Tibial nerve (tissue), 4 donors: ENCODE measurements at places on chromosomes 16 and 17. TPM values are rescaled to one million over a fixed set of nuclear protein-coding genes. Genes with fewer than 3 reads are reported as not detected.
A peak's percentile ranks its signal among the peaks of the same experiment; 100 is the strongest.

KRT35 gene
- total RNA-seq, result not detected

GRCh38 chr17:79192503-79193351, 118.1 kb downstream of the ENGASE start:
- no peak for DNase-seq

DNA sequence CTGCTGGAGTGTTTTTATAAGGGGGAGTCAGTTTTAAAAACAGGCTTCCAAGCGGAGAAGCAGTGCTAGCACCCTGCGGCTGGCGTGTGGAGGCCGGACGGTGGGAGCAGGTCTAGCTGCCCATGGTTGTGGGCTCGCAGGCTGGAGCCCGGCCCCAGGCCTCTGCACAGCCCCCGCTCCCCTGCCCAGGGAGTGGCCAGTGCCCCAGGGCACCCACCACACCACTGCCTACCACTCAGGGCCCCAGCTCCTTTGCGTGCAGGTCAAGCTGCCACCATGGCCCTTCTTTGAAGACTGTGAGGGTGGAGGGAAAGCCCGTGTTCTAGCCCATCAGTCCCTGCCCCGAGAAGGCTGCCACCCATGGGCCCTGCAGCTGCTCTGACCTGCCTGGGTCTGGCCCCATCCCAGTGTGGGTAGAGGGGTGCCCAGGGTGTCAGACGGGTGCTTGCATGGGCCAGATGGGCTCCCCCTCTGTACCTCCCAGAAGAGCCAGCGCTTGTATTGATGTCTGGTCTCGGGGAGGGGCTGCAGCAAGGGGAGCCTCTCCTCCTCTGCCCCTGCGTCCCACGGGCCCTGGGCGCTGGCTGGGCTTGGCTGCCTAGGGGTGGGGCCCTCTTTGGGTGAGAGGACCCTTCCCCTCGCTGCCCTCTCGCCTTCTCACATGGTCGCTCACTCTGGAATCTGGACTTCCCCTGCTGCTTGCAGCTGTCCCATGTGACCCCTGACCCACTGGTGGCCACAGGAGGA, 1.5 kb upstream of the NUDT16L1 start:
- DNase-seq, result no peak

USP6 gene
- not detected for total RNA-seq

DNA sequence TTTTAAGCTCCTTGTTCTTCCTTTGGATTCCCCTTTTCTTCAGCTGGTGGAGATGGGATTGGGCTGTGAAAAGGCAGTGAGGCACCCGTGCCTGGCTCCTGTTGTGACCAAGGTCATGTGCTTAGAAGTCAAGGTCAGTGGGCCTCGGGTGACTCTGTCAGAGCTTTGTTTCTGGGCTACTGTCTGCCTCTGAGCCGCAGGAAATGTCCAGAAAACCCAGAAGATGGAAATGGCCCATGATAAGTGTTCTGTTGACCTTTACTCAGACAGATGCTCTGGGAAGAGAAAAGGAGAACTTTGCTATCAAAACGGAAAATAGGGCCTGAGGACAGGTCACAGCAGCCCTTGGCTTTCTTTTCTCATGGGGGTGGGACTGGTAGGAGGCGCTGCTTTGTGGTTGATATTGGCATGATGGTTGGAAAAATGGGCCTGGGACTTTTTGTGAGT, 2.9 kb downstream of the ABCC1 start:
- no peak for DNase-seq

- no peak for DNase-seq
Observed at GRCh38 chr17:73422121-73422520, 110.3 kb upstream of the CDC42EP4 start.

HSPB9 gene
- total RNA-seq, result not detected

SDR42E2 gene
- not detected for total RNA-seq

DNA sequence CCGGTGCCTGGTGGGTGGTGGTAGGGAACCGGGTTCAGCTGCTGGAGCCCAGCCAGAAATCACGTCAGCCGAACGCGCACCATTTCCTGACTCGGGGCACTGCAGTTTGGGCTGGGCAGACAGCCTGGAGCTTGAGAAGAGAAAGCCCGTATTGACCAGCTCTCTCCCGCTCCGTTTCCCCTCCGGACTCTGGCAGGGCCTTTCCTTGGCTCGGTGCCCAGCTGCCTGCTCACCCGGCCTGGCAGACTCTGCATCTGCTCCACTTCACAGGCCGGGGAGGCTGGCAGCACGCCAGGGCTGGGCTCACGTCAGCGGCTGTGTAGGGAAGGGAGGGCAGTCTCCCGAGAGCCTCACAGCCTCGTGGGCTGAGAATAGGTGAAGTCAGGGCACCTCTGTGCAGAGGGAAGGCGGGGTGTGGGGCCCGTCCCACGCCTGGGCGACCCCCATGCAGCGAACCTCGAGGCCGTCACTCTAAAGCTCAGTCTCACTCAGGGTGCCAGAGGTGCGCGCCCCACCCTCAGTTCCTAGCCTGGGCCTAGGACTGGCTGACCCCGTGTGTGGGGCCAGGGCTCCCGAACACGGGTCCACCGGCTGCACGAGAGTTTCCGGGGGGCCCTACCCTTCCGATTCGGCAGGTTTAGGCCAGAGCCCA, 59.1 kb downstream of the OR1D5 start:
- peak; percentile 99 for DNase-seq

DNA sequence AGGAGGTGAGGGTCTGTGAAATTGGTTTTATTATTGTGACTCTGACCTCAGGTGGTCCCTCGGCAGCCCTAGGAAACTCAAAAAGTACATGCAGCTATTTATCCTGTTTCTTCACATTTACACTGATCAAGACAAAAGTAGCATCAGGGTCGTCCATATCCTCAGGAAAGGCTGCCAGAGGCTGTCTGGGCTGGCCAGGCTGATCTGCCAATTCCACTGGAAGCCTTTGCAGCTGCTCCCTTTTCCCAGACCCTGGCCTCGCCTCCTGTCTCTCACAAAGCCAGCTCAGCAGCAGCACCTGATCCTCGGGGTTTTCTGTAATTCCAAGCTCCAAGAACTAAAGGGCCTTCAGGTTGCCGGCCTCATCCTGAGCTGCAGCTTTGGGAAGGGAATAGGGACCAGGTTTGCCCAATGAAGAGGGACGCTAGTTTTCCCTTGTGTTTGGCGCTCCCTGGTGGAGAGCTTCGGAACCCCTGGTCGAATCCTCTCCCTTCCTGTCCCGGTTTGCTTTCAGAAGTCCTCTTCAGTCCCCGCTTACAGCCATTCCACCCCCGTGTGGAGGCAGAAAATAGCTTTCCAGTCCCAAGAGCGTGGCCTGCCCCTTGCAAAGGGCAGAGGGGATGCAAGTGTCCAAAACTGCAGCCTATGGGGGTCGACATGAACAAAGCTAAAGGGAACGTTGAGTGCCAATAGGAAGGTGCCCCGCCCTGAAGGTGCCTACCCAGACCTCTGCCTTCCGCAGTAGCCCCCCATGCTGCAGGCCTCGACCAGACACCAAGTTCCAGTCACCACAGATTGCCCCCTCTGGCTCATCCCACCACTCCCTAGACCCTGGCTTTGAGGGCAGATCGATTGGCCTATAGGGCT, 13.4 kb downstream of the MFSD6L start:
- DNase-seq, result peak; percentile 74

TCAP gene
- 5.5 TPM for total RNA-seq

DNA sequence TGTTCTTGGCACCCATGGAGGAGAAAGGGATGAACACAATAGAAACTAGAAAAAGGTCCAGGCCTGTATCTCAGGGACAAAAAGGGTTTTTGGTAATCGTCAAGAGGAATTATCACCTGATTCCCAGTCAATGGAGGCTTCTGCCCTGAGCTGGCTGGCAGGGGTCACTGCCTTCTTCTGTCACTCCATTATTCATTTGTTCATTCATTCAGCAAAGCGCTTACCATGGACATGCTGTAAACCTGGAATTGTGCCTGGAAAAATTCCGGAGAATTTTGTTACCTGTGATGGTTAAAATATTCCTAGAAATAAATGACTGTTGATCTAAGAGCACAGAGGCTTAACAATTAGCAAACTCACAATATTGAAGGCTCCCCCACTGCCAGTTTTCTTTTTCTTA, 212.3 kb downstream of the SHISA9 start:
- DNase-seq, result no peak

GRCh38 chr17:43620581-43620980, 41.1 kb downstream of the MEOX1 start:
- DNase-seq, result no peak

GRCh38 chr16:85005285-85006069, 5.9 kb downstream of the ZDHHC7 start:
- DNase-seq, result no peak

KRTAP4-4 gene
- total RNA-seq, result not detected

CDT1 gene
- not detected for total RNA-seq
